ENCODE measurements at places on chromosomes 2 and 18.

DNA sequence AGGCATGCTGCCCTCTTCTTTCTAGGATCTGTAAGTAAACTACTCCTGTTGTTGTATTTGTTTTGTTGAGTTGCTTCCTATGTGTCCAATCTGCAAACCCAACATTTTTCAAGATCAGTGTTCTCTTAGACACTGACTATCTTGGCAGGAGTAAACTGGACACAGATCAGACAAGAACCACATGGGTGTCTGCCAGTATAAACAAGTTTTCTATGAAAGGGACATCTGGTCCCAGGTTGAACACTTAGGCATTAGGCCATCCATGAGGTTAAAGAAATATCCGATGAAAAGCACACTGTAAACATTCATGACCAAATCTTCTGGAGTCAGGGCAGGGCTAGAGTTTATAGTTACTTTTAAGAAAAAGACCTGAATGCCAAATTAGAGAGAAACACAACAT, 441.8 kb downstream of the NYAP2 start:
- DNase-seq: no peak

DNA sequence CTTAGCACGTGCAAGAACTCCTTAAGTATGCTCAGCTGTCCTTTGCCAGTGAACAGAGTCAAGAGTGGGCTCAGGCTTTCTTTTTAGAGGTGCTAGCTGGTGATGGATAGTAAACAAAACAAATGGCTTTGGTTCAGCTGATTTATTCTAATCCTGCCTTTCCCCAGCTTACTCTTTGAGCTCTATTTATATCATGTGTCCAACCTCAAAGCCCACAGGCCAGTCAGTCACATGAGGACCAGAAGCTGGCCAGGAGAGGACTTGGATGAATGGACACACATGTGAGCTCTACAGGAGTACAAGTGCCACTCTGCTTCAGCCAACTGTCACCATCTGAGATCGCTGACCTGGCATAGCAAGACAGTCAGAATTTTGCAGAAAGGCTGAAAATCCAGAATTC, 59.4 kb downstream of the STK39 start:
- DNase-seq: no peak

GRCh38 chr2:26394694-26395093, 7.0 kb upstream of the DRC1 start:
- no peak for DNase-seq

- DNase-seq: no peak
These were observed 2.7 kb upstream of the LRP2 start for GRCh38 chr2:169365029-169365480.

DNA sequence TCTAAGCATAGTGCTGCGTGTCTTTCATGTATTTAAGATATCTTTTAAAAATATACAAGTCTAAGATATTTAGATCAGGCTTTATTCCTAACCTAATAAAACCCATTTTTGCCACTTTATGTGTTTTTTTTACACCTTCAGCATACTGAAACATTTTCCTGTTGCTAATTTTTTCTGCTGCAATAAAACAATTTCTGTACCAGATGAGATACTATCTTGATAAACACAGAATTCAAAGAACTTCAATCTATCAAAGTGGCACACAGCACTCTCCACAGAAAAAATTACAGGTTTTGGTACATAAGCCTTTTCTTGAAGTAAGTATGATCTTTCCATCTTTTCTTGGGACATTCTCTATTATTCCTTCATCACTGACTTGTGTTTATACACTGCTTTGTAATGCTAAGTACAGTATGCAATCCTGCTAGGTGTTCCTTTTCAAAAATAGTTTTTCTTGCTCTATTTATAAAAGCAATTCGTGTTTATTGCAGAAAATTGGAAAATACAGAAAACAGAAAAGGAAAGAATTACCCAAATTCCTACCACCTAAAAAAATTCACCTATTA, 16.2 kb downstream of the REV1 start:
- DNase-seq: no peak

DNA sequence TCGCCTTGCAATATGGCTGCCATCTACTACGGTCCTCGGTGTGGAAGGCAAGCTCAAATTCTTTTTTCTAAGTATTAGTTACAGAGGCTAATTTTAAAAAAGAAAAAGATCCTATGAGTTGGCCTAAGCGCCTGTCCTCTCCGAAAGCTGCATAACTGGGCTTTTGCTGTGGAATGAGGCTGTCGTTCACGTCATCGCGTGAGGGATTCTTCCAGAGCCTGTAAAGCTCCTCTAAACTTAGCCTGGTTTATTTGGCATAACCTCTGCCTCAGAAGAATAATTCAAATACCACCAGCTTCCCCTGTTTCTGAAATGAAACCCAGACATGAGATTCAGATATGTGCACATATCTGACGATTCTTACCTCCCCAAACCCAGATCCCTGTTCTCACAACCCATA, 187.4 kb downstream of the DNER start:
- DNase-seq: no peak

Measured in BE2C (cell line).